NCI-H446 (cell line): ENCODE measurements at places on chromosomes 5 and 9.

DNA sequence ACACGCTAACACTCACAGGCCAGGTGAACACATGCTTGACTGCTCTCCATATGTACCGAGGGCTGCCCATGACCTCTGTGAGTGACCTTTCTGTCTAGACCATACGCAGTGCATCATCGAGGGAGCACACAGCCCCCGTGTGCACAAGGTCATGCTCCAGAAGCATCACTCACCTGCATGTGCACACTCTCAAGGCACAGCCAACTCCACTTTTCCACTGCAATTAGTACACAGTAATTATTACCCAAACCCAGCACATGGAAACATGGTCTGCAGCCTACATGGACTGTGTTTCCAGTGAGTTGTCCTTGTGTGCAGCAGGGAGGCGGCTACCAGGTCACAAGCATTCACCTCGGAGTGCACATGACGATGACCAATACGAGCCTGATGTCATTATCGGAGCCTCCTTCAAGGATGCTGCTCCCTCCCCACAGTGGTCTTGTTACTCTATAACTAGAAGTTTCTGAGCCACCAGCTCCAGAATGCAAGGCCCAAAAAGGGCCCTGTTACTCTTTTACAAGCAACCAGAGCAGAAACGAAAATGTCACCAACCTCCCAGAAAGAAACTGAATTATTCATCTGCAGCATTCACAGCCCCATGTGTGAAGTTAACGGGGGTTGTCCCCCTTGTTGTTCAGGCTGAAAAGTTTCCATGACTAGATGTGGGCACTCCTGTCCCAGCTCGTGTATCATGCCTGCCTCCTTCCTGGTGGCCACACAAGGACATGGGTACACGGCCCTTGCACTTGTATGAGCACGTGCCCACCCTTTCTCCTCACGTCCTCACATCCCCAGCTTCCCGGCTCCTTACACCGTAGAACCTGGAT is 31.2 kb downstream of the SEMA4D start:
- DNase-seq, result no peak

GRCh38 chr9:128056887-128057723 is 10.0 kb downstream of the NAIF1 start:
- DNase-seq, result no peak

- no peak for DNase-seq
Observed at GRCh38 chr5:58274191-58274590, 185.7 kb downstream of the PLK2 start.

GRCh38 chr9:83936523-83936922 is 15.3 kb upstream of the KIF27 start:
- no peak for DNase-seq
